ENCODE measurements at places on chromosomes 4 and X.

GRCh38 chrX:10327651-10328050, 170.9 kb downstream of the CLCN4 start:
- DNase-seq = no peak

GRCh38 chr4:84070289-84070688, 428.8 kb downstream of the NKX6-1 start:
- no peak for DNase-seq

DNA sequence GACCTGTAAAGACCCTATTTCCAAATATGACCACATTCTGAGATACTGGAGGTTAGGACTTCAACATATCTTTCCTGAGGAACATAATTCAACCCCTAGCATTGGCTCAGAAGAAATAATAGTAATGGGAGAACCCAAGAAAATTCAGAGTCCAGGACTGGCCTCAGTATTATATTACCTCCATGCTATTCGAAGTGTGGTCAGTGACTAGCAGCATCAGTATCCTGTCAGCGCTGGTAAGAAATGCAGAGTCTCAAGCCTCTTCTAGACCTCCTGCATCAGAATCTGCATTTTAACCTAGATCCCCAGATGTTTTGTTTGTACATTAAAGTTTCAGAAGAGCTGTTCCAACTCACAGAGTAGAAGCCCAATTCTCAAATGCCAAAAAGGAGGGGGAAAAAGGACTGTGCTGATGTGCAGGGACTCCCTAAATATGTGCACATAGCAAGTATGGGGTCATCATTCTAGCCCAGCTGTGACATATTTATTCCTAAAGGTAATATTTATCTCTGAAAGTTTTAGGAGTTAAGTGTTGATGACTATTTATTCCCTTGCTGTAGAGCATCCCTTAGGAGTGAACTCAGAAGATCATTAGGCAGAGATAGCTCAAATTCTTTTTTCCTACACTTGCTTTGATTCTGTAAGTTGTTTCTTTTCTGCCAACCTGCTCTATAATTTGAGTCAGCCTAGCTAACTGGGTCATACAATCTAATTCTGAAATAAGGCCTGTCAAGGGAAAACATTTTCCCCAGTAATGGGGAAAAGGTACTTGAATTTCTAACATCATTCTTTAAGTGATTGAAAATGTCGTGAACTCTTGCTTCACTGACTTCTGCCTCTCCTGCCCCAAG, 361.9 kb downstream of the ARHGAP24 start:
- no peak for DNase-seq

GRCh38 chr4:39228377-39228776, 46.0 kb downstream of the WDR19 start:
- DNase-seq = no peak

DNA sequence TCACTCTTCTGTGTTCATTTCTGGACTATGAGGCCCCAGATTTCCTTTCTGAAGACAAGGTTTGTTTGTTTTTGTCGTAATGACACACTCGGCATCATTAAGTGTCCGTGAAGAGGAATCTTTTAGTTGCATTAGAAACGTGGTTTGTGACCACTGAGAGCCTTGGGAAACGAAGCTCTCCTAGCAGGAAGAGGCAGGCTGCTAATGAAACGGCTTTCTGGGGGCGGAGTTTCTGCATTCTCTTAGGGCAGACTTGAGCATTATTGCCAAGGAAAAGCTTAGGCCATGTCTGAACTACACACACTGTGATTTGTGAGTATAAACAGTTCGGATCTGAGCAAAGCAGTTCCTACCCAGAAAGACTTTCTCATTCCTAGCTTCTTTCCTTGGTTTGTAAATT, 64.0 kb downstream of the SOX3 start:
- no peak for DNase-seq

DNA sequence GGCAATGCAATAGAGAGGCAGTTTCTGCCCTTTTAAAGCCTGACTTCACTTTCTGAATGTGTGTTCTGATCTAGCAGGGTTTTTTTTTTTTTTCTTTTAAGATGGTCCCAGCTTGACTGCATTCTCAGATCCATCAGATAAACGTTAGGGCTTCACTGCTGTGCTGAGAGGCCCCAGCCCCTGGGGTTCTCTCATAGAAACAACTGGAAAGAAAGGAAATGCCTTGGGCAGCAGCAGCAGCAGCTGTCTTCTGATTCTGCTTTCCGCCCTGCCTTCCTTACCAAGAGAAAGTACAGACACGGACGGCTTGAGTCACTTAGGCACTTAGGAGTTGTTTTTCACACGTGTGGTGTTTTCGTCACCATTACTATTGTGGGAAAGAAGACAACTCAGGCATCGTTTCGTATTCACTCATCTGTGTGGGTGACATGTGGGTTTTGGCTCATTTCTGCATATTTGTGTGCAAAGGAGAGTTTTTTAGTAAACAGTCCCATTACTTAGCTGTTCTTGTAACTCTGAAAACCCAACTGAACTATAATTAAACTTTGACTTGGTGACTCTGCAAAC, 172.0 kb downstream of the PTTG2 start:
- DNase-seq = no peak

GRCh38 chrX:38018766-38019425, 12.5 kb downstream of the SYTL5 start:
- DNase-seq = no peak

- DNase-seq = no peak
These were observed 19.0 kb downstream of the DGKQ start for GRCh38 chr4:954211-955020.
